ENCODE measurements at places on chromosomes 7 and 10.

DNA sequence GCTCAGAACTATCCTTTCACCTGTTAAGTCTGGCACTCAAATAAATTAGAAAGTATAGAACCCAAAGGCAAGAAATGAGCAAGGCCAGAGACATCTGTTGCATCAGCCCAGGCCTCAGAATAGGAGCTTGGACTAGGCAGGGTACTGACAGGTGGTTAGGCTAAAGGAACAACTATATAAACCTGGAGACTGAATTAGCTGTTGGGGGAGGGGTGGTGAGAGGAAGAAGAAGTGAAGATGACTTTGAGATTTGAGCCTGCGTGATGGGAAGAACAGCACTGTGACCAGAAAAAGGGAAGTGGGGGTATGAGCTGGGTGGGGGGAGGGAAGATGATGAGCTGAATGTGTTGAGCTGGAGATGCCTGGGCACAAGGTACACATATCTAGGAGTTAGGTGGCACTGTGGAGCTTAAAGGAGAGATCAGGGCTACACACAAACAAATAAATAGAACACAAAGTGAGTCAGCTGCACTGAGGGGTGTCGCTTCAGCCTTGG, 244.7 kb downstream of the PTEN start:
- DNase-seq = no peak

GRCh38 chr7:8389593-8390261, 43.7 kb upstream of the NXPH1 start:
- DNase-seq = no peak

- DNase-seq = no peak
Observed at GRCh38 chr10:103934308-103934707, 16.3 kb upstream of the STN1 start.

- DNase-seq = no peak
Observed at GRCh38 chr7:24920451-24921361, 59.3 kb downstream of the OSBPL3 start.

GRCh38 chr10:91140995-91141549, 79.4 kb upstream of the PCGF5 start:
- DNase-seq = no peak

- no peak for DNase-seq
Observed at GRCh38 chr7:121510302-121510701, 114.2 kb upstream of the FAM3C start.

DNA sequence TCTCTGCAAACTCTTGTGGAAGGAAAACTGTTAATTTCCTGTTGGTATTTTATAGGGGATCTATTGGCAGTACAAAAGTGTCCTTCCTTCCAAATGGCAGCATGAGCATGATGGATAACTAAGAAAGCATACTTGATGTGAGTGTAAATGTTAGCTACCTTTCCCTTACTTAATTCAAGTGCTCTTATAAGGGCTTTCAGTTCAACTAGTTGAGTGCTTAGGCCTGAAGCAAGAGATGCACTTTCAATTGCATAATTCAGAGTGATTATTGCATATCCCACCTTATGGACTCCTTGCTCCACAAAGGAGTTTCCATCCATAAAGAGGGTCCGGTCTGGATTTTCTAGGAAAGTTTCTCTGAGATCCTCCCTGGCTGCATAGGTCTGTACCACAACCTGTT, 56.3 kb upstream of the CYP2C8 start:
- DNase-seq = no peak

DNA sequence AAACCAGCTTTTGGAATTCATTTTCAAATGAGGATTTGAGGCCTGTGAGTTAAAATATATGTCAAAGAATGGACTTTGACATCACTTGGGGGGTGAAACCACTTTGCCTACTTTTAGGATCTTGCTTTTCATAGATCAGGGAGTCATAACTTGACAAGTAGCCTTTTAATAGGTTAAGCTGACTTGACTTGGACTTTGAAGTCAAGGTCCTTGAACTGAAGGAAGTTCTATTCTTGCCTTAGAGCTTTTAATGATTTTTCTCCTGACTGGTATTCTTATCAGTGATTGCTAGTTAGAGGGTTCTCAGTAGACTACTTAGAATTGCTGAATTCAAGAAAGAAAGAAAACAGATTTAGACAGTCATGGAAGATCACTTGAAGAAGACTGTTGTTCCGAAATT, 17.7 kb downstream of the AGR2 start:
- DNase-seq = no peak

DNA sequence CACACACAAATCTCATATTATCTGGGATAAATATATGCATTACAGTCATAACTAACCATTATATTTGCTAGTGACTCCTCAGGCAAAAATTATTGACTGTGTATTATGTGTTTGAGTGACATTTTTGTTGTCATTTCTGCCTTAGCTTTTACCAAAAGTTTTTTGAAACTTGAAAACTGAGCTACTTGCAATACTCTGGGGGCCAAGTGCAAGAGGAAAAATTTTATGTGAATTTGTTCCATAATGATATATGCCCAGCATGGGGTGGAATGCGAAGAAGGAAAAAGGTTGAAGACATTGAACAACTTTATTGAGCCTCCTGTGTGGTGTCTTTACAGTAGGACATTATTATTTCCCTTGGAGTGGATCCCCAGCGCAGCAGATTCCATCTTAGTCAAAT, 176.8 kb upstream of the FERD3L start:
- DNase-seq = no peak

- no peak for DNase-seq
Observed at GRCh38 chr7:155571581-155572345, 25.4 kb upstream of the CNPY1 start.

- DNase-seq = no peak
Observed at GRCh38 chr10:126108693-126109092, 212.3 kb downstream of the FANK1 start.

- peak; percentile 81 for DNase-seq
Observed at GRCh38 chr7:74403521-74404387, 50.0 kb upstream of the GTF2IRD1 start.

GRCh38 chr10:95880704-95881103, 27.1 kb upstream of the CC2D2B start:
- DNase-seq = no peak
